Motor neuron (in vitro differentiated cells): ENCODE measurements at places on chromosomes 1 and 21. TPM values are rescaled to one million over a fixed set of nuclear protein-coding genes. Genes with fewer than 3 reads are reported as not detected.

DNA sequence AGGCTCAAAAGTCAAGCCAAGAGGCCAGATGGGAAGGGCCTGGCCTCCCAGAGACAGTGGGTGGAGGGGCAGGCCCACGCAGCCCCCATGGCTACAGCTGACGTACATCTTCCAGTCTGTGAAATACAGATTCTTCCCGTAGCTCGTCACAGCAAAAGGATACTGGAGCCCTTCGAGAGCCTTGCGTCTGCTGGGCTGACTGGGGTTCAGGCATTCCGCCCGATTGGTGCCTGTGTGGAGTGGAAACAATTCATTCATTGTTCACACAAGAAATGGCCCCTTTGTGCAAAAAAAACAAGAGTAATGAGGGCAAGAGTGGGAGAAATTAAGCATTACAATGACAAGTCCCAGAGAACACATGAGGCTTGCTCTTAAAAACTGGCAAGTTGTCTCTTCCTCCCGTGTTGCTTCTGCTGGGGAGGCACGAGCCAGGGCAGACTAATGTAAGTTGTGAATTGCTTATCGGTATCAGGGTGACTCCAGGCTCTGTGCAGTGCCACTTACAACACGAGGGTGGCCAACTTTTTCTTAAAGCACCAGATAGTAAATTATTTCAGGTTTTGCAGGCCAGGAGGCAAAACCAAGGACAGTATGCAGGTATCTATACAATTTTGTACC, 85.1 kb downstream of the NID1 start:
- ATAC-seq: peak; percentile 66

Gene LDLRAD1
- 0.34 and 0.43 TPM in 2 replicates for total RNA-seq

Gene LCE1E
- total RNA-seq: 0.62 TPM in 1 of 2 replicates, not detected in the other

- ATAC-seq: peak; percentile 29
Measured at GRCh38 chr1:201676197-201676596, 137.3 kb downstream of the NAV1 start.

Gene GJA4
- 0.36 and 0.60 TPM in 2 replicates for total RNA-seq

DNA sequence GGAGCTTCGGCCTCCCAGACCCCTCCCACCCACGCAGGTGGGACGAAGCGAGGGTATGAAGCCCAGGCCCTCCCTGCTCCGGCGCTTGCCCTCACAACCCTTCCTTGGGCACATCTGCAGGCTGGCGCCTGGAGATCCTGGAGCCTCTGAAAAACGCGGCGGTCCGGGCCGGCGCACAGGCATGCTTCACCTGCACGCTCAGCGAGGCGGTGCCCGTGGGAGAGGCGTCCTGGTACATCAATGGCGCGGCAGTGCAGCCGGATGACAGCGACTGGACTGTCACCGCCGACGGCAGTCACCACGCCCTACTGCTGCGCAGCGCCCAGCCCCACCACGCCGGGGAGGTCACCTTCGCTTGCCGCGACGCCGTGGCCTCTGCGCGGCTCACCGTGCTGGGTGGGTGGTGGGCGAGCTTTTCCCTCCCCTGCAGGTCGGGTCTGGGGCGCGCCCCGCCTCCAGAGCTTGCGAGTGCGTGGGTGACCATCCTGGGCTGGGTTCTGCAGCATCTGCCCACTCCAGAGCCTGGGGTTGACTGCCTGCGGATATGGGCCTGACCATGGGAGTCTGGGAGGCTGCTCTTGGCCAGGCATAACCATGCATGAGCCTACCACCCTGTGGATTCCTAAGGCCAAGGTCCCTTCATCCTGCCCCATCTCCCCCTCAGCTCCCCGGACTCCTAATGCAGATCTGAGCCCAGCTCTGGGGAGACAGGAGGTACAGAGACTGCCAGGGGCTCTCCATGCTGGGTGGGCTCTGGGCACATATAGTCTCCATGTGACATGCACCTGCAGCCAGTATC, 89.8 kb downstream of the TRIM11 start:
- ATAC-seq: no peak

Gene DNAJC28
- total RNA-seq: 1.9 and 2.4 TPM in 2 replicates

Gene AJAP1
- 0.10 and 0.11 TPM in 2 replicates for total RNA-seq

- ATAC-seq: no peak
Measured at GRCh38 chr1:168035345-168035744, 98.5 kb upstream of the MPC2 start.

DNA sequence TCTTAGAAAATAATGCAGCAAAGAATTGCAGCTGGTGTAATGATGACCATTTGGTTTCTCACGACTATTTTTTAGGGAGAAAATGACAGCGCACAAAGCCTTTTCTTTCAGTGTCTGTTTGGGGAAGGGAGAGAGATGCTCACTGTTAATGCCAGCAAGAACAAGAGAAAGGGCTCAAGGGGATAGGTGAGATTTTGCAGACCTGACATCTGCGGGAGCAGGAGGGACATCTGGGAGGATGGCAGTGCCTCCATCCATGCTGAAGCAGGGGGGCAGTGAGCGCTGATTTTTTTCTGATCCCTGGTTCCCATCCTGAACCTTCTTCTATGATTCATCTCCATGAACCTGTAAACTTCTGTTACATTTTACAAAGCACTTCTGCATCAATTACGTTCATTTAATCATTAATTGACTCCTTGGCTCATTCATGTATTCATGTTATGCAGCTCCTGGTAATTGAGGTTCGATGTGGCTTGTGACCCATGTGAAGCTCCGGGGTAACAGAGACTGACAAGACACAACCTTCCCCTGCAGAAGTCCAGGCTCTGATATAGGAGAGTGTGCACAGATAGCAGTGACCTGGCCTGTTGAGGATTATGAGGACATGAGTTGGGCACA, 595.3 kb downstream of the PTPRU start:
- ATAC-seq: no peak

Gene MTARC2
- not detected in 2 replicates for total RNA-seq

Gene RNF186
- not detected in 2 replicates for total RNA-seq

GRCh38 chr21:45983981-45984551, 2.5 kb downstream of the COL6A1 start:
- ATAC-seq: peak; percentile 66

DNA sequence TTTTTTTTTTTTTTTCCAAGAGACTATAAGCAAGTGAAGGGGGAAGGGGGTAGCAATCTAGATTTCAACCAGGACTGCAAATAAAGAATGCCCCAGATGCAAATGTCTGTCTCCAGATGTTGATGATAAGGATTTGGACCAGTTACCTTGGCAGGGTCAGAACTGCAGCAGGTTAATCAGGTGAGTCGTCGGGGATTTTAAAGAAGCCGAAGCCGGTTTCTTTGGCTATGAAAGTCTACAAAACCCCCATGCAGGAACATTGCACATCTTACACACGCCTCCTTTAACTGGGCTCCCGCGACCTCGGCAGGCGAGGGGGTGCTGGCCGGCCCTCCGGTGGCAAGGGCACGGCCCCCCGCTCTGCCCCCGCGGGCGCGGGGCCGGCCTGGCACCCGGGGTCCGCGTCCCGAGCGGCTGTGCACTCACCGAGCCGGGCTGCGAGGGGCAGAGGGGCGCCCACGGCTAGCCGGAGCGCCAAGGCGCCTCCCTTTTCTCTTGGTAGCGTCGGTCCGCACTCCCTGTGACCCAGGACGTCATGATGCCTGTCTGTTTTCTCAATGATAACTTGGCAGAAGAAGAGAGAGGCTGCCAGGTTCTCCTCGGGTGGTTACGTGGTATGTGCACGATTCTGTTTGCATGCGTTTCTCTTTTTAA, 366.3 kb upstream of the ESRRG start:
- peak; percentile 80 for ATAC-seq

DNA sequence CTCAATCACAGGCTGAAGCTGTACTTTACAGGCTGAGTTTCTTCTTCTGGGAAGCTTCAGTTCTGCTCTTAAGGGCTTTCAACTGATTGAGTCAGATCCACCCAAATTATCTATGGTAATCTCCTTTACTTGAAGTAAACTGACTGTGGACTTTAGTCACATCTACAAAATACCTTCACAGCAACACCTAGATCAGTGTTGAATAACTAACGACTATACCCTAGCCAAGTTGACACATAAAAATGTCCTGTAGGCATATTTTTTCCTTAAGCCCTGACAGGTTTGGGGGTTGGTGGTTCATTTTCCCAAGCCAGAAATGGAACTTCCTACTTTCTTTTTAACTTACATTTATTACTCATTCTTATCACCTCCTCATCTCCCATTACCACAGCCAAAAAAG, 42.9 kb upstream of the PRKACB start:
- ATAC-seq: no peak

Gene PERM1
- 1.6 and 1.7 TPM in 2 replicates for total RNA-seq

GRCh38 chr1:48793863-48794262, 17.2 kb upstream of the BEND5 start:
- ATAC-seq: no peak

- ATAC-seq: peak; percentile 76
Measured at GRCh38 chr1:244341455-244342450, 110.0 kb downstream of the ADSS2 start.

Gene CD2
- 0.13 TPM in 1 of 2 replicates, not detected in the other for total RNA-seq
